ENCODE measurements at places on chromosomes 6 and 20.

- DNase-seq: no peak
These were observed 274.7 kb downstream of the CDKAL1 start for GRCh38 chr6:20808924-20809323.

DNA sequence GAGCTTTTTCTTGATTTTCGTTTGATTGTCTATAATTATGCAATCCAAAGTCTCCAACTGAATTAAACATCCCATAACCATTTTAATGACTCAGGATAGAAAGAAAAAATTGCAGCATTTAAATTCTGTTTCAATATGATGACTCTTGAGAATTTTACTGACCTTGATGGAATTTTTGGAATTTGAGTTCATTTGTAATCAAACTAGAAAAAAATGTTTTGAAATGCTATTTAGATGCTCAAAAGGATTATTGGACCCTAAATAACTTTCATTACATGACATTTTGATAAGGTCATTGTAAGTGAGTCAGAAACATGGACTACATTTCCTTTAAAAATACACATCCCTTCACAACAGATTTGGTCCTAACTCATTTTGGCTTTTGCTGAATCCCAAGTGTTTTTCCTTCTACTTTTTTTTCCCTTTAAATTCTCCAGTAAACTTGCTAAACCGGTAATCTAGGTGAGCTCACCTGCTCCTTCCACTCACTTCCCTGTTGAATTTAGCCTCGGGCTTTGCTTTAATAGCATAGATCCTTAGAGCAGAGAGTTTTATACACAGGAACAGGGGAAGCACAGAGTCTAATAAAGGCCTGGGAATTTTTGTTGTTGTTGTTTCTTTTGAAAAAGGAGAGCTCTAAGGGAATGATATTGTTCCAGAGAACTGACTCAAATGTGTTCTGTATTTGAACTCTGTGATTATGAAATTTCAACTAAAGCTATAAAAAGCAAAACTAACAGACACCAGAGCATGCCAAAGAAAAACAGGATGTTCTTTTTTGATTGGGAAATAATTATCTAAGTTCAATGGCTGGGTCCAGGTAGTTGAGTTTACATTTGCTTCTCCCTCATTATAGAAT is 1088.2 kb upstream of the CITED2 start:
- no peak for DNase-seq

GRCh38 chr6:104958178-104959025 is 1.5 kb downstream of the LIN28B start:
- DNase-seq: no peak

DNA sequence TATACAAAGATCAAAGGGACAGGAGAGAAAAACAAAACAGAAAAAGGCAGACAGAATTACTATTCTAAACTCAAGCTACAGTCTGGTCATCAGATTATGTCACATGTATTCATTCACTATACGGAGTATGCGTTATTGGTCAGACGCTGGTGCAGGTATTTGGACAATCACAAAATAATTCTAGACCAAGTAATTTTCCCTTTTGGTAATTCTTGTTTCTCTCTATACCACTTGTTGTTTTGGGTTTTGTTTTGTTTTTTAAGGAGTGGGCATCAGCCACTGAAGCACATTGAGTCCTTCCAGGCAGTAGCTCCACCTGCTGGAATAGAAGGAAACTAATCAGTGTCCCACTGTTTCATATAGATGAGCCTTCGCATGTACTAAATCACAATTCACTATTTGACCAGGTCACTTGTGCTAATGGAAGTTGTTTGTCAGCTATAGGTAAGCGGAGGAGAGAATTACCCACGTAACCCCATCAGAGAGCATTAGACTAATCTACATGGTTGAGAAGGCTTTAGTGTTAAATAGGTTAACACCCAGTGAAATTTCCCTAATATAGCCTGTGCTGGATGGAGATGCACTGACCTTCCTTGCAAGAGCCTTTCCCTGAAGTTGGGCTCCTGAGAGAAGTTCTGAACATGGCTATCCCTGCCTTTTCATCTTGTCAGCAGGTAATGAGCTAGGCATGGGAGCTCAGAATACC is 77.9 kb downstream of the TNFAIP3 start:
- DNase-seq: no peak

GRCh38 chr6:11828262-11828870 is 49.8 kb upstream of the ADTRP start:
- DNase-seq: no peak
